ENCODE measurements at places on chromosomes 2 and 18. TPM values are rescaled to one million over a fixed set of nuclear protein-coding genes. Genes with fewer than 3 reads are reported as not detected.

DNA sequence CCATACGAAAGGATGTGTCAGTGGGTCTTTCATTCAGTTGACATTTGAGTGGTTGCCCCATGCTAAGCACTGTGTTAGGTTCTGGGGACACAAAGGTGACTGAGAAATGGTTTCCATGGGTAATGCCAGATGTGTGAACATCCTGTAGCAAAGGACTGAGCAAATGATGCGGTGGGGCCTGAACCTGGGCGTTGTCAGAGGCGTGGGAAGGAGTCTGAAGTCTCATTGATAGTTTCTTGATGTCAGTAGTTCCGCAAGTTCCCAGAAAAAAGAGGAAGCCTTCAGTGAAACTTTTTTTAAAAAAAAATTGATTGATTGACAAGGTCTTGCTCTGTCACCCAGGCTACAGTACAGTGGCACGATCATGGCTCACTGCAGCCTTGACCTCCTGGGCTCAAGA lies 56.9 kb downstream of the LIMS1 start:
- DNase-seq, result no peak

DNA sequence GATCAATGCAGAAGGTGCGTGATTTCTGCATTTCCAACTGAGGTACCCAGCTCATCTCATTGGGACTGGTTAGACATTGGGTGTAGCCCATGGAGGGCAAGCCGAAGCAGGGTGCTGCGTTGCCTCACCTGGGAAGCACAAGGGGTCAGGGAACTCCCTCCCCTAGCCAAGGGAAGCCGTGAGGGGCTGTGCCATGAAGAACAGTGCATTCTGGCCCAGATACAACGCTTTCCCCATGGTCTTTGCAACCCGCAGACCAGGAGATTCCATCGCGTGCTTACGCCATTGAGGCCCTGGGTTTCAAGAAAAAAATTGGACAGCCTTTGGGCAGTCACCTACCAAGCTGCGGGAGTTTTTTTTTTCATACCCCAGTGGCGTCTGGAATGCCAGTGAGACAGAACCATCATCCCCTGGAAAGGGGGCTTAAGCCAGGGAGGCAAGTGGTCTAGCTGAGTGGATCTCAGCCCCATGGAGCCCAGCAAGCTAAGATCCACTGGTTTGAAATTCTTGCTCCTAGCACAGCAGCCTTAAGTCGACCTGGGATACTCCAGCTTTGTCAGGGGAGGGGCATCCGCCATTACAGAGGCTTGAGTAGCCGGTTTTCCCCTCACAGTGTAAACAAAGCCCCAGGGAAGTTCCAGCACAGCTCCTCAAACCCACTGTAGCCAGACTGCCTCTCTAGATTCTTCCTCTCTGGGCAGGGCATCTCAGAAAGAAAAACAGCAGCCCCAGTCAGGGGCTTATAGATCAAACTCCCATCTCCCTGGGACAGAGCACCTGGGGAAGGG lies 21.7 kb downstream of the TFPI start:
- no peak for DNase-seq

DNA sequence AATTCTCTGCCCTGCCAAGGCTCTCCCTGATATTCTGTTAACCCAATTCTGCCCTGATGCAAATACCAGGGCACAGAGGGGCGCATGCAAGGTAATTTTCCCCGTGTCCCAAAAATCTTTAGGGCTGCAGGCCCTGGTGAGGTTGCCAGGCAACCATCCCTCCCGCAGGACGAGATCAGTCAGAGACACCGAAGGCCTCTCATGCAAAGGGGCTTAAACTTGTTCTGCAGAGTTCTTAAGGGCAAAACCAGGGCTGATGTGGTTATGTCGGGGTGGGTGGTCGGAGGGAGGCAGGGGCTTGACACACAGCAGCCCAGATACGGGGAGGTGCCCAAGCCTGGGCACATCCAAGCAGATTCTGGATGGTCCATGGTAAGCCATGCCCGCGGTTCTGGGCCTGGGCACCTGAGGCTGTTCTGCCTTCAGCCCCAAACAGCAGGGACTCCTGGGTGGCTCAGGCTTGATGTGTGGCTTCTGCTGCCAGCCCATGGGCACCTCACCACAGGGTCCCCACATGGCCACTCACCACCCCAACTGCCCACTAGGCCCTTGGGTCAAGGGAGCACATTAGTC lies 27.2 kb downstream of the STEAP3 start:
- no peak for DNase-seq

DNA sequence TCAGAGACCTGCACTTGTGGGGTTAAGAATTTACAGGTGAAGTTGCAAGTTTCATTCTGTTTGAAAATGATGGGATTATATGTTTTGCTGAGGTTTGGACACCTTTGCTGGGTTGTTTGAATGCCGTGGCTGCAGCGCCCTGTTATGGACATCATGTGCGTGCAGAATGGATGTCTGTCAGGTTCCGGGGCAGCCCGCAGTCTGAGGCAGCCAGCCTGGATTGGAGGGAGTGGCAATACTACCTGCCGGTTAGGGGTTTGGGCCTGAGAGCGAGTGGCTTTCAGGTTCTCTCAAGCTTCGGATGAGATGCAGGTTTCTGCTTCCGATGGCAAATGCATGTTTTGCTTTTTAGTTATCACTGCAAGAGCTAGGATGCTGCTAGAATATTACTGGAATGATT lies 1.1 kb downstream of the CASP8 start:
- DNase-seq, result no peak

KLF7 gene
- total RNA-seq, result 32.8 TPM

DNA sequence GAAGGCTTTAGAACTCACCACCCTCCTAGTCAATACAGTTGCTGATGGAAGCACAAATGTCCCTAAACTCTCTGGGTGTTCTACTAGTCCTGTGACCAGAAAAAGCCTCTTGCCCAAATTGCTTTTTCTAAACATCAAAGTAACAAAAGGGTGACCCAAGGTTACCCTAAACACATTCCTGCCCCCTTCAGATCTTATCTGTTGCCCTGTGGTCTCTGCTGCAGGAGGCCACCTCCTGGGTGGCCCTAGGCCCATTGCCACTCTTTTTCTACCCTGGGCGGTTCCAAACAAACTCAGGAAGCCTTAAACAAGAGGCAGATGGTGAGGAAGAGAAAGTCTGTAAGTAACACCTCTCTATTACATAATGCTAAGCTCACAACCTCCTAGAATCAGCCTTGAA lies 3.3 kb downstream of the RNF152 start:
- DNase-seq, result no peak

TMEM169 gene
- total RNA-seq, result 7.3 TPM

INHA gene
- total RNA-seq, result 0.37 TPM

DNA sequence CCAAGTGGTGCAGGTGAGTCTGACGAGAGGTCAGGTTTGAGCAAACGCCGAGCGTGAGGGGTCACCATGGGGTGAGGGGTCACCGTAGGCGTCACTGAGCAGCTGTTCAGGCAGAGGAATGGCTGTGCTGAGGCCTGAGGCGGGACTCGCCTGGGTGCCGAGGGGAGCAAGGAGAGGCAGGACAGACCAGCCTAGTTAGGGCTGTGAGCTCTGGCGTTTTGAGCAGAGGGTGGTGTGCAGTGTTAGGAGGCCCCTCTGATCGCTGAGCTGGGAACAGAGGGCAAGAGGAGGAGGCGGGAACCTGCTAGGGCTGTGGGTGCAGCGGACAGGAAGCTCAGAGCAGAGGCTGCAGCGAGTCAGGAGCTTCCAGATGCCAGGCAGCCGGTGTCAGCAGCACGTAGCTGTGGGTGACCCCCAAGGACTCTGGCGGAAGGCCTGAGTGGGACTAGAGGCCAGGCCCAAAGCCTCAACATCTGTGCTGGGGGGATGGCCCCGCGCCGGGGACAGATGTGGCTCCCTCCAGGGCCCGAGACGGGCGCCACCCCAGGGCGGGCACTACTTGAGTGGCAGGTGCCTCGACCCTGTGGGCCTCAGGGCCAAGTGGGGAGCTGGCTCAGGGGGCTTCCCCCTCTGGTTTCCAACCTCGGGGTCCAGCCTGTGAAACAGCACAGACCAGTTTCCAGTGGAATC lies 55.7 kb downstream of the KCNG2 start:
- DNase-seq, result no peak

DNA sequence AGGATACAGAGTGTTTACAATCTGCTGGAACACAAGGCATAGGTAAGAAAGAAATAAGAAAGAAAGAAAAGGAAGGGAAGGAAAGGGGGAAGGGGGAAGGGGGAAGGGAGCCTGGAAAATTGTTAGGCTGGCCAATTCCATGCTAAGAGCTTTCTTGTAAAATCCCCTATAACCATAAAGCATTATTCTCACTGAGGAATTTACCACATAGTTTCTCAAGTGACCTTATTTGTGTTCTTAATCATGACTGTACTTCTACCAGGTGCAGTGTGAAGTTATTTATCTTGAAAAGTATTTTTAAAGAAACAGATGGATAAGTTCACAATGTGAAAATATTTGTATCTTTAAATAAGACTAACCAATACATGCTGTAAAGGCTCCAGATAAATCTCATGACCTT lies 39.2 kb upstream of the KIDINS220 start:
- no peak for DNase-seq

DNA sequence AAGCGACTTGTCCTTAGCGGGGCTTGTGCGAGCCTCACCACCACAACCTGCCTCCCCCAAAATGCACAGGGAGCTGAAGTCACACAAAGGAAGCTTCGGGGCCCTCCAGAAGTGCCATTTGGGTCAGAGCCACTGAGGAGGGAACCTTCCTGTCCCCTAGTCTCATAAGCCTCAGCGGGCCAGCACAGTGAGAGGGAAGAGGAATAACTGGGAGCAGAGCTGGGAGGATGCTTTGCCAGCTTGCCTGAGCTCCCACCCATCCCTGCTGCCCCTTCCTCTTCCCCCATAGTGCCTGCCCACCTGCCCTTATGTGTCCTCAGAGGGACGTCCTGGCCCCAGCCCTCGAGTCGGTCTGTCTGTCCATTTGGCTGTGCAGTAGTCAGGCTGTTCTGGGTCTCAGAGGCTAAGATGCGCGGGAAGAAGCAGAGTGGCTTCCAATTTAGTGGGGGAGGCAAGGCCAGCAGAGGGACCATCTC lies 51.8 kb upstream of the GPR17 start:
- no peak for DNase-seq

GRCh38 chr2:5537180-5537688 lies 154.9 kb upstream of the SOX11 start:
- no peak for DNase-seq

GRCh38 chr18:21167641-21168377 lies 56.2 kb upstream of the ROCK1 start:
- peak; percentile 37 for DNase-seq
